Activated CD8-positive, alpha-beta memory T cell treated with anti-CD3 and anti-CD28 coated beads, Interleukin-2, amount 10 ng/mL, durations not matched to agents 7 days and 5 days (primary cell): ENCODE measurements at places on chromosomes 1 and 21. TPM values are rescaled to one million over a fixed set of nuclear protein-coding genes. Genes with fewer than 3 reads are reported as not detected.
A peak's percentile ranks its signal among the peaks of the same experiment; 100 is the strongest.

The SYT14 gene
- not detected for total RNA-seq

DNA sequence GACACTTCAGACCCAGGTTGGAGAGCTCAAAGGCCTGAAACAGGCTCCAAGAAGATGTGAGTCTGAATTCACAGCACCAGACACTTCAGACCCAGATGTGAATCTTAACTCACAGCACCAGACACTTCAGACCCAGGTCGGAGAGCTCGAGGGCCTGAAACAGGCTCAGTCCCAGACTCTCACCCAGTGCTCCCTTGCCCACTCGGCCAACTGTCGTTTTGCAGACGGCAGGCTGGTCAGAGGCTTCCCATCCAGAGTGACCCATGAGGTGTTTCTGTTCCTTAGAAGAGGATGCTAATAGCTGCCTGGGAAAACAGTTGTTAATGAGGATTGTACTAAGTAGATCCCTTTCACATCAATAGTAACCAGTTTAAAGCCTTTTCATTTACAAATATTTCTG, 88.4 kb downstream of the ADARB1 start:
- no peaks in the 10 kb centered on the region for H3K4me1 ChIP-seq
- no peak overlapping the region for H3K4me3 ChIP-seq
- H3K27ac ChIP-seq = no peak overlapping the region

GRCh38 chr1:201655243-201655642, 116.3 kb downstream of the NAV1 start:
- H3K27ac ChIP-seq = no peak overlapping the region
- DNase-seq = no peak
- no peak overlapping the region for H3K4me3 ChIP-seq
- peaks cover 18% of the 10 kb centered on the region for H3K27me3 ChIP-seq

DNA sequence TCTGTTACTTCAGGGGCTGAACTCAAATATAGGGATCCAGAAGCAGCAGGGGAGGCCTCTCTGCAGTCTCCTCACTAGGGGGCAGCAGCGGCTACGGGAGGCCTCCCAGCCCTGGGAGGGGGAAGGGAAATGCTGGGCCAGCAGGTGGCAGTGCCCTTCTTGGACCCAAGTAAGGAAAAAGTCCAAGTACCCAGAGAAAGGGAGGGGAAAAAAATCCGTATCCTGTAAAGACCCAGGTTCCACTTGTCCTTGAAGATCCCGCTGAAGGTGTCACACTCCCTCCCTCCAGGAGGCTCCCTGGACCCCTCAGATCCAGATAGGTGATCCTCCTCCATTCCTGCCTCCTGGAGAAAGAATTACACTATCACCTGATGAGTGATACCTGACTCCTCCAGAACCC, 14.1 kb upstream of the NUAK2 start:
- peaks cover 46% of the 10 kb centered on the region for H3K27me3 ChIP-seq
- H3K4me3 ChIP-seq = no peak overlapping the region
- peak; percentile 84 for DNase-seq
- H3K27ac ChIP-seq = no peak overlapping the region

The OR2G6 gene
- total RNA-seq = not detected

- H3K4me3 ChIP-seq = no peak overlapping the region
- H3K36me3 ChIP-seq = no peaks in the 10 kb centered on the region
- H3K27me3 ChIP-seq = peaks cover 7% of the 10 kb centered on the region
- H3K27ac ChIP-seq = no peak overlapping the region
Observed at GRCh38 chr1:54710841-54711240, 4.8 kb upstream of the TTC4 start.

DNA sequence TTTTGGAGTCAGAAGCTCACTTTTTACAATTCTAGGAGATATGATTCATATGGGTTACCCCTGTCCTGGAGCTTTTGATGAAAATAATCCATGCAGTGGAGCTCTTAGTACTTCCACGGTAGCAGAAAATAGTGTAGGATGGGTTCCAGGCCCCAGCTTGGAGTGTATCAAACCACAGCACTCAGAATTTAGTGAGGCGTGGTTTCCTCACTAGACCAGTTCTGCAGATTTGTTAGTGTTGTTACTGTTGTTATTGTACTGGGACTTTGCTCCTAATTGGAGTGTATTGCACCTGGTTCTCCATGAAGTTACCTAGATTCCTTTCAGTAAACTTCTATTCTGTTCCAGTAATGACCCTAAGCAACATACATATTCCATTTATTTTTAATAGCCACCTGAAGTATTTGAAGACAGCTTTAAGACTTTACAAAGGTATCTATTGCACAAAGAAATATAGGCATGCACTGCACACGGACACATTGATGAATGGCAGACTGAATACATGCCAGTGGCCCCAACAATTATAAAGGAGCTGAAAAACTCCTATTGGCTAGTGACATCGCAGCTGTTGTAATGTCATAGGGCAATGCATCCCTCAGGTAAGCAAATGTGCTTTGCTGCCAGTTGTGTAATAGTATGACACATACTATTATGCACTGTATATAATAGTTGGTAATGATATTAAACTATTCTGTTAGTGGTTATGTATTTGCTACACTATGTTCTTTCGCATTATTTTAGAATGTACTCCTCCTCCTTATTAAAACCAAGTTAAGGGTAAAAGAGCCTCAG, 1058.0 kb downstream of the KCNT2 start:
- H3K4me3 ChIP-seq = no peak overlapping the region
- DNase-seq = no peak
- H3K27me3 ChIP-seq = no peaks in the 10 kb centered on the region
- no peaks in the 10 kb centered on the region for H3K4me1 ChIP-seq

- no peaks in the 10 kb centered on the region for H3K4me1 ChIP-seq
- H3K27ac ChIP-seq = no peak overlapping the region
- H3K4me3 ChIP-seq = no peak overlapping the region
Observed at GRCh38 chr1:8176279-8176678, 141.6 kb upstream of the SLC45A1 start.

- no peak overlapping the region for H3K27ac ChIP-seq
- DNase-seq = no peak
- H3K4me1 ChIP-seq = no peaks in the 10 kb centered on the region
- H3K36me3 ChIP-seq = no peaks in the 10 kb centered on the region
Observed at GRCh38 chr1:13823936-13824335, 123.9 kb downstream of the PRDM2 start.

GRCh38 chr1:85245891-85246290, 13.6 kb downstream of the C1orf52 start:
- peaks cover 19% of the 10 kb centered on the region for H3K36me3 ChIP-seq
- peaks cover 11% of the 10 kb centered on the region for H3K4me1 ChIP-seq
- no peak overlapping the region for H3K4me3 ChIP-seq
- DNase-seq = no peak

- H3K27ac ChIP-seq = peak overlapping the region; percentile 18
- peak overlapping the region; percentile 47 for H3K4me3 ChIP-seq
- H3K36me3 ChIP-seq = peaks cover 45% of the 10 kb centered on the region
- H3K4me1 ChIP-seq = peaks cover 11% of the 10 kb centered on the region
Observed at GRCh38 chr1:40477678-40478053, 576 bp downstream of the ZFP69 start.

The PHF13 gene
- 15.9 TPM for total RNA-seq

DNA sequence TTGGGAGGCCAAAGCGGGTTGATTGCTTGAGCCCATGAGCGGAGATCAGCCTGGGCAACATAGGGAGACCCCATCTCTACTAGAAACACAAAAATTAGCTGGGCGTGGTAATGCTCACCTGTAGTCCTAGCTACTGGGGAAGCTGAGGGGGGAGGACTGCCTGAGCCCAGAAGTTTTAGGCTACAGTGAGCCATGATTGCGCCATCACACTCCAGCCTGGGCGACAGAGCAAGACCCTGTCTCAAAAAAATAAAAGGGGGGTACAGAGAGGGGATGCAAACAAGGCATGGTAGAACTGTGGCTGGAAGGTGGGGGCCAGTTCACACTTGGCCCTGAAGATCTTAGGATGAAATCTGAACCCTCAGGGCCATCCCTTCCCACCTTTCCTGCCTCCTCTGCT, 1.2 kb upstream of the C1orf210 start:
- no peak overlapping the region for H3K4me3 ChIP-seq
- H3K4me1 ChIP-seq = no peaks in the 10 kb centered on the region
- H3K36me3 ChIP-seq = no peaks in the 10 kb centered on the region
- H3K27me3 ChIP-seq = peaks cover 10% of the 10 kb centered on the region

The AADACL3 gene
- not detected for total RNA-seq

The ACTL8 gene
- total RNA-seq = not detected

- H3K4me3 ChIP-seq = peak overlapping the region; percentile 98
- DNase-seq = no peak
- H3K27me3 ChIP-seq = no peaks in the 10 kb centered on the region
- H3K27ac ChIP-seq = peak overlapping the region; percentile 97
Observed at GRCh38 chr1:155000411-155000725, 2.2 kb upstream of the ZBTB7B start.

DNA sequence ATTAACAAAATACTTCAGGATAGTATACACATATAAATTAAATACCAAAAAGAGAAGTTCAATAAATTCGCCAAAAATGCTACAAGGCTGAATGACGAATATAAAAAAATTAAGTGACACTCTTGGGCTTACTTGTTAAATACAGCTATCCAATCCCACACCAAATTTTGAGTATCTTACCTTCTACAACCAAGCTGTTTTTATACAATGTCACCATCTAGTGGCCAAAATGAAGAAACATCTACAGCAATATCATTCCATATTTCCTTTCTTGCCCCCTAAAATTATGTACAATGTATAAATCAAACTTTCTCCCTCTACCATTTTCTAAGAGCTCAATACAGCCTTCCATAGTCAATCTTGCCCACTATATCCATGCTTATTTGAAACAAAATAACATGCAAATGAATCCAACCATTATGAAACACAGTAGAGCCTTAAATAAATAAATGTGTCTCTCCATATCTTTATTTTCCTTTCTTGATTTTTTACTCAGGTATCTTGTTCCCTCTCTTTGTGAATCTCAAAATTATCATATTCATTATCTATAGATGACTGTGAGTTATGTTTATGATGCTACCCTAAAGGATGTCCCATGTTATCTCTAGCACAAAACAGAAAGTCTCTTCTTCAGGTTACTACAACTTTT, 86.3 kb downstream of the ACBD6 start:
- no peaks in the 10 kb centered on the region for H3K4me1 ChIP-seq
- no peak overlapping the region for H3K4me3 ChIP-seq
- no peak overlapping the region for H3K27ac ChIP-seq
- DNase-seq = no peak
- H3K27me3 ChIP-seq = no peaks in the 10 kb centered on the region

GRCh38 chr1:220005489-220005888, 40.8 kb downstream of the EPRS1 start:
- H3K27ac ChIP-seq = no peak overlapping the region
- DNase-seq = no peak
- H3K27me3 ChIP-seq = no peaks in the 10 kb centered on the region
- peaks cover 12% of the 10 kb centered on the region for H3K4me1 ChIP-seq

- no peaks in the 10 kb centered on the region for H3K4me1 ChIP-seq
- H3K4me3 ChIP-seq = no peak overlapping the region
- H3K27me3 ChIP-seq = no peaks in the 10 kb centered on the region
- H3K27ac ChIP-seq = no peak overlapping the region
- H3K36me3 ChIP-seq = no peaks in the 10 kb centered on the region
Observed at GRCh38 chr1:101645810-101646209, 350.9 kb downstream of the OLFM3 start.

DNA sequence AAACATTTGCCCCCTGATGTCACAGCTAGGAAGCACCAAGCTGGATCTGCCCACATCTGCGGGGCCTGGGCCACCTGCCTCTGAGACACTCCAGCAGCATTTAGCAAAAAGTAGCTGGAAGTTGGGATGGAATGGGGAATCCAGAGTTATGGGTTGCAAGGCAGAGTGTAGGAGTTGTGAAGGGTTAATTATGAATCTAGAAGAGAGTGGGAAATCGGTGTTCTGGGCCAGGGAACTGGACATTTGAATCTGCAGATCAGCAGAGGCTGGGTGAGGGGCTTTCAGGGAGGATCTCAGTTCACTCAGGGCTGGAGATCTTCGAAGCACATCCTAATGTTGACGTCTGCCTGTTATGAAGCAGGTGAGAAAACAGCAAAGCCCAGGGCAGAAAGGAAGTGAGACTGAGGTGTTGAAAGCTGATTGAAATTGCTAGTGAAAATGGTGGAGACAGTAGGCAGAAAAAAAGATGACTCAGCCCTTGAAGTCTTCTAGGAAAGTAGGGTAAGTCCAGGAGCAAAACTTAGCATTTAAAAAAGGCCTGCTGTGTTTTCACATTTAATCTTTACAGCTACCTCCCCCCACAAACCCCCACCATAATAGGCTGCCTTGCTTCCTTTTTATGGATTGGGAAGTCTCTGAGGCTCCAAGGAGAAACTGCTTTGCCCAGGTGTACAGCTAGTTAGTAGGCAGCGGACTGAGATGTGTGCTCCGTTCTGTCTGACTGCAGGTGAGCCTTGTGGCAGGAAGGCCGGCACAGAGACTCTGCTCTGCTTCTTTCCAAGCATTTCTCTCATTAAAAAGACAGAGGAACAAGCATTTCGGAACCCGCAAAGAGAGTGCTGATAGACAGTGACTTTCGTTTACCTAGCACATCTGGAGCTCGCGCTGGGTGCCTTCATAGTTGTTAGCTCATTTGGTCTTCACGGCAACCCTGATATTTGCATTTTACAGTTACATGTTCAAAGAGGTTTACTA, 7.2 kb downstream of the VANGL1 start:
- H3K27ac ChIP-seq = no peak overlapping the region
- no peak overlapping the region for H3K4me3 ChIP-seq
- peaks cover 3% of the 10 kb centered on the region for H3K27me3 ChIP-seq
- no peaks in the 10 kb centered on the region for H3K4me1 ChIP-seq
- peaks cover 10% of the 10 kb centered on the region for H3K36me3 ChIP-seq

- H3K36me3 ChIP-seq = peaks cover 25% of the 10 kb centered on the region
- H3K27ac ChIP-seq = peak overlapping the region; percentile 69
- no peak for DNase-seq
- H3K27me3 ChIP-seq = no peaks in the 10 kb centered on the region
- peaks cover 63% of the 10 kb centered on the region for H3K4me1 ChIP-seq
- H3K4me3 ChIP-seq = peak overlapping the region; percentile 35
Observed at GRCh38 chr1:24507405-24507804, 4.8 kb downstream of the RCAN3 start.

The CFHR5 gene
- total RNA-seq = not detected

- H3K4me3 ChIP-seq = no peak overlapping the region
- DNase-seq = no peak
- H3K27ac ChIP-seq = no peak overlapping the region
- no peaks in the 10 kb centered on the region for H3K27me3 ChIP-seq
- no peaks in the 10 kb centered on the region for H3K36me3 ChIP-seq
Observed at GRCh38 chr1:40245686-40246085, 2.1 kb upstream of the TMCO2 start.

The SEC16B gene
- total RNA-seq = not detected

GRCh38 chr1:43587001-43587400, 56.3 kb downstream of the PTPRF start:
- H3K4me1 ChIP-seq = peaks cover 8% of the 10 kb centered on the region
- H3K4me3 ChIP-seq = no peak overlapping the region
- no peaks in the 10 kb centered on the region for H3K36me3 ChIP-seq
- H3K27ac ChIP-seq = no peak overlapping the region
- no peaks in the 10 kb centered on the region for H3K27me3 ChIP-seq
- no peak for DNase-seq

The HSPB7 gene
- not detected for total RNA-seq
